Motor neuron (in vitro differentiated cells): ENCODE measurements at places on chromosomes 6 and 20.

- ATAC-seq = peak; percentile 49
These were observed 16.5 kb downstream of the REPS1 start for GRCh38 chr6:138971601-138972000.

GRCh38 chr6:108587258-108588059 is 26.7 kb downstream of the FOXO3 start:
- ATAC-seq = no peak

DNA sequence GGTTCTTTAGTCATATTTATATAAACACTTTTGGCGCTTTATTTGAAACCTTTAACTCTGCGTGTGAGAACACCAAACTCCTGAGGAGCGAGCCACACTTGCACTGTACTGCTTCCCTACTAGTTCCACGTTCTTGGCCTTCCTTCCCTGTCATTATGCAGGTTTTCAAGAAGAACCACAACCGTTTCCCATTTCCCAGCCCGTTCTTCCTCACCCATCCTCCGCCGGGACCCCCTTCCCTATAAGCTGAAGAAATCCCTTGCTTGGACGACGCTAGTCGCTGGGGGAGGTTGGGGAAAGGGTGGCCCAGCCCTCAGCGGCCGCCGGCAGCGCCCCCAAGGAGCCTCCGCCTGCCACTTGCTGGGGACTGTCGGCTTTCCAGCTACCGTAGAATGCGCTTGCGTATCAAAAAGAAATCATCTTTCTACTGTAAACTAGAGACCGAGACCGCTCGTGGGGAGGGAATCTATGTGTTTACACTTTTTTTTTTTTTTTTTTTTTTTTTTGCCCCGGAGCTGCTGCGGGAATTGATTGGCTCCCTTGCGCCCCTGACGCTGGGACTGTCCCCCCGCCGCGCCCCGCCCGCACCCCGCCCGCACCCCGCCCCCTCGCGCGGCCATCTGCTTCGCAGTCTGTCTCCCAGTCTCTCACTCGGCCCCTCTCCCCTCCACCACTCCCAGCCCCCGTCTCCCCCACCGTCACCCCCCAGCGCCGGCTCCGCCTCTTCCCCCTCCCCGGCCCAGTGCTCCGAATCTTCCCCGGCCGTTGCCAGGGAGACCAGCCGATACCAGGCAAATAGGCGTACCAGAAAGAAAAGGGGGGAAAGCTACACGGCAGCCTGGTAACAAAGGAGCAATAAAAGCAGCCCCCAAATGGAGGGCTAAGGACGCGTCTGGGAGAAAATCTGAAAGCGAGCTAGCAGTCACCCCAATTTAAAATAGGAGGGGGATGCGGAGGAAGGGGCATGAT is 2.3 kb upstream of the MARCKS start:
- ATAC-seq = peak; percentile 55

DNA sequence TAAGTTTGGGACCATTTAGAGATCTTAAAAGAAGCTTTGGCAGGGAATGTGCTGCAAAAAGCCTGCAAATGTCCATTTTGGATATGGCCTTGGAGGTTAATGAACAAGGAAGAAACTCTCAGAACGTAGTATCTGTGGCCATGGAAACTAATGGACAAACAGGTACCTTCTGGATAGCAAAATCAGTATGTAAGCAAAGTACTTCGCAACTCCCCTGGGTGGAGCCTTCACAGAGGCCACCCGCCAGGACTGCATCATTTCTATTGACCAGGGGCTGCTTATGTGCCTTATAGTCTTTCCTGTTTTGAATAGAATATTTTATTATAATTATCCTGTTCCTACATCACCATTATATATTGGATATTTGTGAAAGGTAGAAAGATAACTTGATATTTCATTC is 510.8 kb upstream of the SYNCRIP start:
- ATAC-seq = no peak

DNA sequence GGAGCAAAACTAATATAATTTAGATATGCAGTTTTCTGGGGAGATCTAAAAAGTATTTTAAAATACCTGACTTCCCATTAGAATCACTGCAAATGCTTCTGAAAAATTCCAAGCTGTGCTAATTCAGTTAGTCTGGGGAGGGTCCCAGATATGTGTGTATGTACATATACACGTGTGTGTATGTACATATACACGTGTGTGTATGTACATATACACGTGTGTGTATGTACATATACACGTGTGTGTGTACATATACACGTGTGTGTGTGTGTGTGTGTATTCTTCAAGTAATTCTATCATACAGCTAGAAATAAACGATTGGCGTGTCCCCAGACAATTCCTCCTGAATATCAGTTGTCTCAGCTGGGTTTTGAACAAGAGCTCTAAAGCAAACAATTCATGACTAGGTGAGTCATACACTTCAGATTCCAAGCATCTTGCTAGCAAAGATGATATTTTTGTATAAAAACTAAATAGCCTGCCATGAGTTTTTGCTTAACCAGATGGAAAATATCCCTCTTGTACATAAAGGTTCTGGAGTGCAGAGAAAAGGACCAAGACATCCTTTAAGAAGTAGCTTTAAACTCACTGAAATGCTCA is 58.2 kb downstream of the SPACA1 start:
- ATAC-seq = peak; percentile 22

DNA sequence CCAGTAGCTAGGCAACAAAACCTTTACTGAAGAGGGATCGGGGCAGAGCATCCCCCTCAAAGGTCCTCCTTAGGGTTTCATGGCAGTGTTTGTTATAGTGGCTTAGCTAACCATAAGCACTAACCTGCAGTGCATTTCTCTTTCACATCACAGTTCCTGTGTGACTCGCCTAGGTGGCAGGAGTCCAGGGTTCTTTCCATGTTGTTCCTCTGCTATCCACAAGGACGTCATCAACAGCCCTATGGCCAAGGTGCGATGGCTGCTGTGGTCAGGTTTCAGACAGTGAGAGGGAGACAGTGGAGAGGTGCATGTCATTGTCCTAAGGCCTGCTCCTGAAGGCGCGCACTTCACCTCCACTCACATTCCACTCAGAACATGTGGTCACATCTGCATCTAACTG is 38.8 kb upstream of the FOXA2 start:
- ATAC-seq = no peak

GRCh38 chr6:106014955-106015354 is 71.2 kb upstream of the PRDM1 start:
- no peak for ATAC-seq

DNA sequence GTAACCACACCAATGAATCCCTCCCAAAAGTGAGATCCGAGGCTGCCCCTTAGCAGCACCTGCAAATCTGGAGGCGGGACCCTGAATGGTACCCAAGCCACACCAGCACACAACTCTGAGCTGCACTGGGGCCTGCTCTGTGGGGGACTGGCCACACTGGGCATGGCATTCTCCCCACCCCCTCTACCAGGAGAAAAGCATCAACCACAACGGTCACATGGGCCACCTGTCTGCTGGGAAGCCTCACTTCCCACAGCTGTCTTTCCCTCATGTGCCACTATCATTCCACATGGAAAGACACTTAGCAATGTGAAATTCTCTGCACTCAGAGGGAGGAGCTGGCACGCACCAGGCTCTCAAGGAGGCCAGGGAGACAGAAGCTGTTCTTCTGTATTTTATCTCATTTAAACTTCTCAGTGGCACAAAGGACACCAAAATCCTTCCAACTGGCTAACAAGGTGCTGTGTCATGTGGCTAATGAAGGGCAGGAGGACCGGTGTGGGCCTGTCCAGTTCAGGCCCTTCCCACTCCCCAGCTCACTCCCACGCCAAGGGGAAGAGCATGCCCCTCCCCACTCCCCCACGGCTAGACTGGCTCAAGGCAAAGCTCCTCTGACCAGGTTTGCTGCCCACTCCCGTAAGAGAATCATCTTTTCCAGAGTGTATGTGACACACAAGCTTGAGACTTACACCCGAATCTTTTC is 19.0 kb downstream of the YTHDF1 start:
- peak; percentile 88 for ATAC-seq

DNA sequence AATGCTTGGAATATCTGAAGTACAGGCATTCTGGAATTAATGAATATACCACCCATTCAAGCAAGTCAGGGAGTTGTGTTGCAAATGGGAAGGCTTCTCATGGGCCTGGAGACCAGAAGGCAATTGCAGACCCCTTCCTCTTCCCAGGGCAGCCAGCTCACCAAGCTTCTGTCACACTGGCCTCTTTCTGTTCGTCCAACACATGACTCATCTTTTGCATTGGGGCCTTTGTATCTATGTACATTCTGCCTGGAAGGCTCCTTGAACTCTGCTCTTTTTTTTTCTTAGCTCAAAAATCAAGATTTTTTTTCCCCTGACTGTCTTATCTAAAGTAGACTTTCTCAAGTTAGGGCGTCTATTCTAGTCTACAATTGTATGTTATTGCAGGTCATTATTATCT is 132.9 kb upstream of the MYLIP start:
- no peak for ATAC-seq

DNA sequence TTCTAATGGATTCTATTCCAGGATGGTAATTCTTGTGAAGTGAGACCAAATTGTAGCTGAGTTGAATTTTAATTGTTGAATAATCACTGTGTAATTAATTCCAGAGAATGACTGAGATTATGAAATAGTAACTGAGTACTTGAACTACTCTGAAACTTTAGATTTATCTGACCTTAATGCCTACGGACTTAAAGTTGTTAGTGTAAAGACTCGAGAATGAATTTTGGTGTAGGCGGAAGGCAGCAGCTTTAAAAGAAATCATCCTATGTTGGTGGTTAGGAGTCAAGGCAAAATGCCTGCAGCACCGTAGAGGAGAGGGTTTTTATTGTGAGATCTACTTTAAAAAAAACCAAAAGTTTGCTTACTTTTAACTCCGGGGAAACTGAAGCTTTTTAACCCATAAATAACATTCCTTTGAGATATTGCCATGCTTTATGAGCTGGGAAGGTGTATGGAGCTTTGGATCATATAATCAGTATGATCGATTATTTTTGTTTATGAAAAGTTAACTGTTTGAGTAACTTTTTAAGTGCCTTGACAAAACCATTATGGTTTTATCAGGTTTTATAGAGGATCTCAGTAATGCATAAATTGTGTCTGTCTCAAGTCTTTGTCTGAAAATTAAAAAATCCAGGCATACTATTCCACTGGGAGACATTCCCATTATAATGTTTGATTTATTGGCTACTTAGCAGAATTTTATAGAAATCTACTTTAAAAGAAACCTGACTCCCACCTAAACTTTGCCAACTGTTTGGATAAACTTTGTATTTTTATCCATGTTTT is 46.1 kb downstream of the MYO6 start:
- no peak for ATAC-seq

DNA sequence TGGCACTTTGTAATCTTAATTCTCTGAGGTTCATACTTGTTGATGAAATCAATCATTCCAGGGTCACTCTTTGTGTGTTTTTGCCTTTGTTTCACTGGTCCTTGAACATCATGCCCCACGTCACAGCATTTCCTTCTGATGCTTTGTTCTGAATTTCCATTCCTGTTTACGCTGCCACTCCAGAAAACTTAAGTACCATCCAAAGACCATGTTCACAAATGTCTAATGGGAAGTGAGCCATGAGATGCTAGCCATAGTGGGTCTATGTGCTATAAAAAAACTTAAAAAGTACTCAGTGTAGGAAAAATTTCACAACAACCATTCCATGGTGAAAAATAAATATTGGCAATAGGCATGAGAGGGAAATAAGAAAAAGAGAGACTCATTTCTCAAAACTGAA is 232.0 kb downstream of the IBTK start:
- no peak for ATAC-seq

- no peak for ATAC-seq
These were observed 8.1 kb downstream of the PCK1 start for GRCh38 chr20:57568960-57569359.

DNA sequence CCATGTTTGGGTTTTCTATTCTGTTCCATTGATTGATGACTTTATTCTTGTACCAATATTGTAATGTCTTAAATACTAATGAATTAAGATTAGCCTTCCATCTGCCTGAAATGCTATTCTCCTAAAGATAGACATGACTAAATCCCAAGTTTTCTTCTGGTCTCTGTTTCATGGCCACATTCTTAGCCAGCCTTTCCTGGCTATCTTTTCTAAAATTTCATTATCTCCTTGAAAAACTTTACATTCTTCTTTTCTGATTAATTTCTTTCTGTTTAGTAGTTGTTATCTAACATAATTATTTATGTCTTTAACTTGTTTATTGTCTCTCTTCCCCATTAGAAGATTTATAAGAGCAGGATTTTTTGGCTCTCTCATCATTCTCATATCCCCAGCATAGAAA is 4.4 kb upstream of the PRIM2 start:
- no peak for ATAC-seq

GRCh38 chr6:147177286-147177685 is 26.9 kb upstream of the STXBP5 start:
- ATAC-seq = no peak

DNA sequence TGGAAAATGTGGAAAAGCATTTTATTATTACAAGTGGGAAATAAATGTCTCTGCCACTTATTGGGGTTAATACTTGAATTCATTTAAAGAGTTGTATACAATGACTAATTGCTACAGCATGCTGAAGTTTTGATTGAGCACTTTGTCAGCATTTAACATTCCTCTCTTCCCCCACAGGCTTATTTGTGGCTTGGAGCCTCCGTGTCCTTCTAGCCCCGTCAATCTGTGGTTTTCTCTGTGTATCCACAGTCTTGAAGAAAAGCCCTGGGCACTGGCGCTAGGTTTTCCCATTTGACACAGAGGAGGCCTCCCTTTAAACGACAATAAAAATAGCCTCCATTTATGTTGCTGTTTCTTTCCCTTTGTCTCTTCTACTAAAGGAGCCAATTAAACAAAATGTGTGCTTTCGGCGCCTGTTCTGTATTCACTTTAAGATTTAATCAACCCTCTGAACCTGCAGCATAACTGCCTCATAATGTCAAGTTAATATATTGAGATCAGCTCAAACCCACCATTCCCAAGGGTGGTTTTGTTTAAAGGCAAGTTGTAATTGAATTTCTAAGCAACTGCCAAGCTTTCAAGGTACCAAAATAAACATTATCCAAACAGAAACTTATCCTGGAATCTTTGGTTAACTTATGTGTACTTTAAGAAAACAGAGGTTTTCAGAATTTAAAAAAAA is 326.6 kb upstream of the RNF24 start:
- no peak for ATAC-seq

- ATAC-seq = no peak
These were observed 178.5 kb downstream of the ARID1B start for GRCh38 chr6:156955494-156956183.

- no peak for ATAC-seq
These were observed 157.5 kb upstream of the CDH4 start for GRCh38 chr20:61094581-61094980.

DNA sequence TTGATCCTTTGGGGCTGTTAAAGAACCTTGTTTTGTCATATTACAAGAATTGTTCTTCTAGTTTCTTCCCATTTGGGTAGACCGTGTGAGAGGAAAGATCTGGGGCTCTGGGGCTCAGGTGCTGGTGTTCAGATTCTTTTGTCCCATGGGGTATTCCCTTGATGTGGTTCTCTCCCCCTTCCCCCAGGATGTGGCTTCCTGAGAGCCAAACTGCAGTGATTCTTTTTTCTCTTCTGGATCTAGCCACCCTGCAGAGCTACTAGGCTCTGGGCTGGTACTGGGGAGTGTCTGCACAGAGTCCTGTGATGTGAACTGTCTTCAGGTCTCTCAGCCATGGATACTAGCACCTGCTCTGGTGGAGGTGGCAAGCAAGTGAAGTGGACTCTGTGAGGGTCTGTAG is 480.5 kb upstream of the MAN1A1 start:
- no peak for ATAC-seq
